ENCODE measurements at places on chromosomes 5 and 9.
A peak's percentile ranks its signal among the peaks of the same experiment; 100 is the strongest.

- DNase-seq, result peak; percentile 95
Observed at GRCh38 chr9:122374885-122375420, 4.1 kb downstream of the PTGS1 start.

- DNase-seq, result no peak
Observed at GRCh38 chr5:172874647-172875504, 40.8 kb downstream of the ERGIC1 start.

DNA sequence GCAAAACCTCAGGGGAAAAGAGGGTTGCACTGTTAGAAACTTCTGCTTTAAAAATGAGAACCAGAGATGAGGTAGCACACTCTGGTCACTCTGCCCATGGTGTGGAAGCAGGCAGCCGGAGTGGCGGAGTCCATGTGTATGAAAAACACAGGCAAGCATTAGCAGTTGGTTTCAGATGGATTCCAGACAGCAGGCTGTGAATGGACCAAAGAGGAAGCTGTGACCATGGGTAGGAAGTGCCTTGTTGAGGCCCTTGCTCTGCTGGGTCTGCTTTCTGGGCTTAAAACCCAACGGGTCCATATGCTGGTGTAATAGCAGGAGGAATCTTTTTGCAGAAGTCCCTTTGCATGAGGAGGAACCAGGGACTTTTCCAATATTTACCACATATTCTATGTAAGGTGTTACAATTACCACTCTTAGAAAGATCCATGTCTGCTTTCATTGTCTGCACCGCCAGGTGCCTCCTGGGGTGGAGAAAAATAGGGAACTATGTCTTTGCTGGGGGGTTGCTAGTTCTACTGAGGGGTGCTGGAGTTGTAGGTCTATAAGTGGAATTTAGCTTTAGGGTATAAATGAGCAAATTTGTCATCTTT is 77.0 kb downstream of the ANKRD55 start:
- no peak for DNase-seq

DNA sequence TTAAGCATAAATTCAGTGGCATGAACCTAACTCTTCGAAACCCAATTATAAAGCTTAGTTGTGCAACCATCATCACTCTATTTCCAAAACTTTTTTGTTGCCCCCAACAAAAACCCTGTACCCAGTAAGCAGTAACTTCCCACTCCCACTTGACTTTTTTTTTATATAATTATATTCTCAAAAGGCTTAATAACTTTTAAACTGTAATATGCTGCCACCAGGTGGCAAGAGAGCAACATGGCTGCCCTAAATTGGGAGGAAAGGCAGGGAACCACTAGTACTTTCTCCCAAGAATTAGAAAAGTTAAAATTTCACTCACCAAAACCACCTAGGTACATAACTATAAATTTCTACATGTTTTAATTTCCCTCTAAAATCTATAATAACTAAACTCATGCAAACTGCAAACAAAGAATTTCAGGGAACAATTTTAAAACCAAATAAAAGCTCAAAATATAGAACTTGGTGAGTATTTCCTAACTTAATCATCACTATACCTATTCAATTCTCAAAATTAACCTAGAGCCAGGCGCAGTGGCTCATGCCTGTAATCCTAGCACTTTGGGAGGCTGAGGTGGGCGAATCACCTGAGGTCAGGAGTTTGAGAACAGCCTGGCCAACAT is 50.2 kb upstream of the RNF38 start:
- peak; percentile 54 for DNase-seq

DNA sequence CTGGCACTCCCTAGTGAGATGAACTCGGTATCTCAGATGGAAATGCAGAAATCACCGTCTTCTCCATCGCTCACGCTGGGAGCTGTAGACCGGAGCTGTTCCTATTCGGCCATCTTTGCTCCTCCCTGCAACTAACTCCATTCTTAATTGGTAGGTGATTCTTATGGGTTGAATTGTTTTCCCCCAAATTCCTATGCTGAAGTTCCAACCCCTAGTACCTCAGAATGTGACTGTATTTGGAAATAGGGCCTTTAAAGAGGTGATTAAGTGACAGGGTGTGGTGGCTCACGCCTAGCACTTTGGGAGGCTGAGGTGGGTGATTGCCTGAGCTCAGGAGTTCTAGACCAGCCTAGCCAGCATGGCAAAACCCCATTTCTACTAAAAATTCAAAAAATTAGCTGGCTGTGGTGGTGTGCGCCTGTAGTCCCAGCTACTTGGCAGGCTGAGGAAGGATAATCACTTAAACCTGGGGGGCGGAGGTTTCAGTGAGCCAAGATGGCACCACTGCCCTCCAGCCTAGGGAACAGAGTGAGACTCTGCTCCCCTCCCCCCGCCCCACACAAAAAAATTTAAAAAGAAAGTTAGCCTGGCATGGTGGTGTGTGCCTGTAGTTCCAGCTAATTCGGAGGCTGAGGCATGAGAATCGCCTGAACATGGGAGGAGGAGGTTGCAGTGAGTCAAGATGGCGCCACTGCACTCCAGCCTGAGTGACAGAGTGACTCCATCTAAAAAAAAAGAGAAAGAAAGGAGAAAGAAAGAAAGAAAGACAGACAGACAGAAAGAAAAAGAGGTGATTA is 25.2 kb upstream of the FOCAD start:
- DNase-seq, result no peak

GRCh38 chr5:168879331-168879730 is 300.2 kb upstream of the PANK3 start:
- DNase-seq, result no peak

- DNase-seq, result no peak
Observed at GRCh38 chr5:158390577-158390976, 531.6 kb upstream of the CLINT1 start.

GRCh38 chr9:14909961-14910805 is at the start of gene FREM1:
TSS of gene FREM1 (minus strand) at chr9:14910428. CDS start at chr9:14868977, 41,451 bp downstream.
- DNase-seq, result peak; percentile 7

DNA sequence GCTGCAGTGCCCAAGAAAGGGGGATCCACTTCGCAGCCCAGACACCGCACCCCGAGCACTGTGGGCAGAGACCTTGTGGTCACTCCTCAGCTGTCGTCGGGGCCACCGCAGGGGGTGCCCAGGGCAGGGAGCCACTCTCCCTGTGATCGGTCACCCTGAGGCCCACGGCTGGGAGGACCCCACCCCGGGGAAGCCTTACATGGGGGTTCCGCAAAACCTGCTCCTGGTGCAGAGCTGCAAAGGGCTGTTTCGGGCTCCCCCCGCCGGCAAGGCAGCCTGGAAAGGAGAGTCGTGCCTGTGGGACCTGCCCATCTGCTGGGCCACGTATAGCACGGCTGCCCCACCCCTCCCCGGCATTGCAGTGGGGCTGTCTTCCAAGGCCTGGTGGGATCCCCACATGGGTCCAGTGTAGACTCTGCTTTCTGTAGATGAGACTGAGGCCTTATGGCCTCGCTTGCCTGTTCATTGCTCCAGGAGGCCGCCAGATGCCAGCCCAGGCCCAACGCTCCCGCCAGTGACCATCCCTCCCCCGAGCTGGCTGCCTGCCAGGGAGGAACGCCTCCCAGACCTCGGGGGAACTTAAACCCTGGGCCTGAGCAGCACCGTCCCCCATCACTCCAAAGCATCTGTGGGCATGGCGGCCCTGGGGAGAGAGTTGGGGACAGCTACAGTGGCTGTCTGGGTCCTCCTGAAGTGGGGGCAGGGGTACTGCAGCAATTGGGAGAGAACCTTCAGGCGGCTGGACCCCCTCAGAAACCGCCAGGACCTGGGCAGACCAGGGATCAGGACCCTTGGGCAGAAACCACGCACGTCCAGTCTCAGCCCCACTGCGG is 1.6 kb upstream of the DNLZ start:
- DNase-seq, result peak; percentile 12

DNA sequence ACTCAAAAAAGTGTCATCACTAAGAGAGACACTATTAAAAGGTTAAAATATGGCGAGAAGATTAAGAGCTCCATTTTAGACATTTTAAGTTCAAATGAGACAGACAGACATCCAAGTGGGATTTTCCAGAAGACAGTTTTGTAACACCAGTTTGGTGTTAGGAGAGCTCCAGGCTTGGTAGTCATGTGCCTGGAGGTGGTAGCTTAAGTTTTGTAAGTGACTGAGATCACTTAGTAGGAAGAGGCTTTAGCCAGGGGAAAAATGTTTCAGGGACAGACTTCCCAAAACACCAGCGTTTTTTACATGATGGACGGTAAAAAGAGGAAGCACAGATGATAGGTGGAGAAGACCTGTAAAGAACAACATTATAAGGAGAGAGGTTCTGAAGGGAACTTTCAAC is 150.3 kb downstream of the GIN1 start:
- no peak for DNase-seq

GRCh38 chr5:93281980-93282772 is 298.8 kb downstream of the NR2F1-AS1 start:
- DNase-seq, result no peak

- DNase-seq, result no peak
Observed at GRCh38 chr5:39364367-39364766, at the start of gene C9. TSS of gene C9 (minus strand) at chr5:39364495. CDS start at chr5:39364464, 31 bp downstream.

- no peak for DNase-seq
Observed at GRCh38 chr9:32376285-32376684, 8.2 kb upstream of the ACO1 start.

DNA sequence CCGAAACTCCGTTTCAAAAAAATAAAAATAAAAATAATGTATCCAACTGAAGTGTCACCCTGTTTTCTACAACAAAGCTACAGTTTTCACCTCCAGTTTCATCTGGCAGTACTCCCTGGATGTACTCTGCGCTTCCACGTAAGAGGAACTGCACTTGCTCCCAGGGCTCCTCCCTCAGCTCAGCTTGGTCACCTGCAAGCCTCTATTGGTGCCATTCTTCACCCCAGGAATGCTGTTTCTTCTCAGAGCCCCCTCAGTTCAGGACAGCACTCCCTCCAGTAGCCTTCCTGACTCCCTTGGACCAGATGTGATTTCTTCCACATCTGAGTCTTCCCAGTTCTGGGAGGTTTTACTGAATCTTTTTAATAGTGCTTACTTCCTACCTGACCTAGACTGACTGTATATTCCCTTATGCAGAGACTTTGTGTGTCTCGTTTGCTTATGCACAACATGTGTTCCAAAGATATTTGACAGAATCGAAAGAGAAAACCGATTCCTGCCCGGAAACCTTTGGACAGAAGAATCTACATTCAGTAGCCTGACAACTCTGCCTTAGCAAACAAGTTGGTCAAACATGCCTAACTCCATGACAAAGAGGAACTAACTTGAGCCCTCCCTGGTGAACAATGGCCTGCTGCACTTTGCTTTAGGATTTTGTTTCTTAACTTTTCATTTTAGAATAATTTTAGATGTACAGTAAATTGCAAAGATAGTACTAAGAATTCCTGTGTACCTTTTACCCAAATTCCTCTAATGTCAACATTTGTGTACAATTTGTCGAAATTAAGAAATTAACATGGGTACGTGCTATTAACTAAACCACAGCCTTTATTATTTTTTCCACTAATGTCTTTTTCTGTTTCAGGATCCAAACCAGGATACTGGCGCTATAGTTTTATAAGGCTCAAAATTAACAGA is 814 bp downstream of the CCDC125 start:
- DNase-seq, result no peak

GRCh38 chr5:174364676-174365075 is 319.2 kb downstream of the NSG2 start:
- no peak for DNase-seq

- DNase-seq, result no peak
Observed at GRCh38 chr9:137494104-137494544, 35.0 kb upstream of the NSMF start.

DNA sequence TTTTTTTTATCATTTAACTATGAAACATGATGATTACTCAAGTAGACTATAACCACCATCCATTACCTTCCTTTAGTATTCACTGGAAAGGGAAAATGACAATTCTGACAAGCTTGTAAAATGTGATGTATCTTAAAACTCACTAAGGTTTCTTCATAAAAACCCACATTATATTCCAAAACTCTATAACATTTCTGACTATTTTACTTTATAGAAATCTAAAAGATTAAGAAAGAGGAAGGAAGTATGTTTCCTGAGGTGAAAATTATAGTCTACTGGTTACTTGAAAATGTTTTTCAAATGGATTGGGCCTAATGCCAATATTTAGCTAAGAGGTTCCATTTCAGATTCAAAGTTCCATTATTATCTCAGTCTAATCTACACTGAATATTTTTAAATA is 1982.2 kb upstream of the C9orf72 start:
- no peak for DNase-seq

DNA sequence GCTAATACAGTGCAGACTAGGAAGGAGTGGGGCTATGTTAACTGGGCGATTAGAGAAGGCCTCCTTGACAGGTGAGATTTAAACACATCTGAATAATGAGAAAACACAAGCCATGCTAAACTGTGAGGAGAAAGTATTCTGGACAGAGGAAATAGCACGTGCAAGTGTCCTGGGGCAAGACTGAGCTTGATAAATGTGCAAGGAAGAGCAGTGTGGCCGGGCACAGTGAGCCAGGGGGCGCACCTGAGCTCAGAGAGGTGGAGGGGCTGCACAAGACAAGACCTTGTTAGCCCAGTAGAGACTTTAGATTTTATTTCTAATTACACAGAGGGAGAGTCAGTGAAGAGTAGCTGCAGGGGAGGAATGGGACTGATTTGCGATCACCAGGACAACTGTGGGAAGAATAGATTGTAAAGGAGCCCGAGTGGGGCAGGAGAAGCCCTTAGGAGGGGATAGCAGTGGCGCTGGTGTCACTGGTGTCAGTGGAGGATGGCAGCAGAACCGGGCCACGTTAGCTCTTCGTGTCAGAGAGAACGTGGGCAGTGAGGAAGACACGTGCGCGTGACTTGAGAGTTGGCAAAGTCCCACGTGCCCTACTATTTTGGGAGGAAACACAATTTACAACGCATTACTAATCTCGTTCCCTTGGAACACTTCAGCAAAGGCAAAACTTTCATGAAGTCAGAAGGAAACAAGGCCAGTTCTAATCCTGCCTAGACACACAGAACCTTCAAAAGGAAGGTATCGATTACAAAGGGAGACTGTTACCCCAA is 17.9 kb upstream of the C5orf47 start:
- DNase-seq, result no peak

DNA sequence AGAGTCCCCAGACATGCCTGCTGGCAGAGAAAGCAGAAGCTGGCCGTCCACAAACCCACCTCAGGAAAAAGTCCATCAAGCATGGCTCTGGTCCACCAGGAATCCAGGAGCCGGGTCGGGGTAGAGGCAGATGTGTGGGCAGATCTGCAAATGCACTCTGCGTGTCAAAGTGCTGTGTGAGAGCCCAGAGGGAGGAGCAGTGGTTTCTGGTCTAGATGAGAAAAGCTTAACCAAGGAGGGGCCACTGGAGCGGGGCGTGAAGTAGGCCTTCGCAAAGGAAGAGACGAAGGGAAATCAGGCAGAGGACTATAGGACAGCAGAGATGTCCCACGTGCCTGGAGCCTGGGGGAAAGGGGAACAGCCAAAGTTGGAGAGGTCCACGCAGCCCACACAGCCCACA is 40.0 kb downstream of the TTLL11 start:
- DNase-seq, result peak; percentile 72

- no peak for DNase-seq
Observed at GRCh38 chr9:20041697-20042081, 252.9 kb upstream of the SLC24A2 start.

DNA sequence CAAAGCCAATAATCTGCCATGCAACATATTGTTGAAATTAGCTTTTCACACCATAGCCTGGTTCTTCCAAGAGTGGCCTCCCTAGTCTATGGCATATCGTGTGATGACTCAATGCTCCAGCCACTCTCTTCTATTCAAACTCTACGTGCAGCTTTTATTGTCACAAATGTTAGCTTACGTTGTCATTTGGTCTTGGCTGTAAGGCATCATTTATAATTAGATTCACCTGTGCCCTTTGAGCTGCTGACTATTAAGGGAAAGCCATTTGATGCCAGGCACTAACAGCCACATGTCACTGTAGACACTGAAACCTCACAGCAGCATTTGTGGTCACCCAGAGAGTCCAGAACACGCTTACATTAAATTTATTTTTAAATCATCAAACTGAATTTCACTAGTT is 66.8 kb downstream of the APBA1 start:
- DNase-seq, result no peak

- no peak for DNase-seq
Observed at GRCh38 chr5:139148306-139148705, 49.9 kb downstream of the SIL1 start.
